ENCODE measurements at places on chromosomes 3 and 15. TPM values are rescaled to one million over a fixed set of nuclear protein-coding genes. Genes with fewer than 3 reads are reported as not detected.

GP9 gene
- total RNA-seq = not detected

SCN11A gene
- total RNA-seq = 0.32 TPM

CX3CR1 gene
- total RNA-seq = not detected

UBE3A gene
- total RNA-seq = 74.4 TPM

PPCDC gene
- total RNA-seq = 5.2 TPM

PLA2G4E gene
- not detected for total RNA-seq

EPM2AIP1 gene
- 7.5 TPM for total RNA-seq

ISLR gene
- 23.9 TPM for total RNA-seq

BFSP2 gene
- total RNA-seq = not detected

DNA sequence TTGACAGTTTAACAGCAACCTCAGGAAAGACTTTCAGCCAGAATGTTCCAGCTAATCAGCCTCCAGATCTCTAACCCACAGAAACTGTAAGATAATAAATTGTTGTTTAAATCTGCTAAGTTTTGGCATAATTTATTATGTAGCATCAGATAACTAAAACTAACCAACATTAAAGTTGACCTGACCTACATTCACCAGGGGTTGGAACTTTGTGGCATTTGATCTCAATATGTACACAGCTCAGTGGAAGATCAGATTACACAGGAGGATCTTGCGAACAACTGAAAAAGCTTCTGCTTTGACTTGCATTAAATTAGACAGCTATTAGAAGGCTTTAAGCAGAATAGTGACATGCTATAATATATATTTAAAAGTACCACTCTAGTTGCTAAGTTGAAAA, 91.4 kb upstream of the POU1F1 start:
- no peak for DNase-seq

DNA sequence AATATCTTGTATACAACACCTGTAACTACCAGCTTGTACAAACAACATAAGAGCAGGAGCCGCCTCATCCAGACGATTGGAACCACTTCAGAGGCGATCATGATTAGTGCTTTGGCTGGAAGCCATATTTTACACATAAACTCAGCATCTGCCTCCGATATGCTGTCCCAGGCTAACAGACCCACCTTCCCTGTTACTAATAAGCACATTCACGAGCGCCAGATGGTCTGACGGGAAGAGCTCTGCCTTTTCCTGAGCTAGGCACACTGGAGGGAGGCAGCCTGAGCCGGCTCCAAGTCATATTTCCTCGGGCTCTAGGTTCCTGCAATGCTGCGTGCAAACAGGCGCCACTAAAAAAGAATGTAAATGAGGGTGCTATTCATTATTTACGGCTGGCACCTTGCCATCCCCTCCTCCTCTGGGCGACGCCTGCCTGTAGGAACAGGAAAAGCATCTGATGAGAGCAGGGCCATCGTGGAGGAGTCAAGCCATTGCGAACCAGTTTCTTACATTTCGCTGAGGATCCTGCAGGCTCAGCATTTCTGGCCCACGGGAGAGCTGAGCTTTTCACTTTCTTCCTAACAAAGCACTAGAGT, 98.2 kb downstream of the ANXA2 start:
- DNase-seq = peak; percentile 53

DNA sequence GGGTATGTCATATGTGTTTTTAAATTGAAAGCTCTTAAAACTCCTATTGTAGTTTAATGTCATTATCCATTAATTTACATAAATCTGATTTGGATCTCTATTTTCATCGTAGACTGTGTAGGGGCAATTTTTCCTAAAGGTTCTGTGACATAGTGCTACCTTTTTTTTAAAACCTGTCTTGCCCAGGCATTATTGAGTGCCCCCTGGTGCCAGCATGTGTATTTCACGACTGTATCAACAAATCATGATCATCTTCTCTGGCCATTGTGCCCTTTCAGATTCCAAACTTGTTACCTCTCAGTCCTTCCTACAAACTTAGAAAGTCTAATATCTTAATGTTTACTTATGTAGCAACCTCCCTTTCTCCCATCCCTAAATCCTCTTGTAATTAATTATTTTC, 97.2 kb upstream of the FLNB start:
- DNase-seq = no peak

DNA sequence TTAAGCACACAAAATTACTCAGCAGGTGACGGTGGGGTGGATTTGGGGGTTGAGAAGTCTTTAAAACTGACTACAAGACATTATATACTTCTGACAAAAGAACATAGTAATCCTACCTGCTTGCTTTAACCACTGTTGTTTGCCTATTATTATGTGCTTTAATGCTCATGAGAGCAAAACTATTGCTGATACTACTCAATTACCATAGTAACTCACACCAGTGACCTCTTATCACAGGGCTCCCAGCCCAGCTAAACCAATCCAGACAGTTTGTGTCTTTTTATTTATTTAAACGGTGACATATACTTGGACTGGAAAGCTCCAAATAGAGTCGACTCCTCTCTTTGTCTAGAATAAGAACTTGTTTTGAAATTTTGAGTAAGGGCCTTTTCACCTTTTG, 42.8 kb upstream of the FEZF2 start:
- DNase-seq = no peak

- DNase-seq = no peak
Measured at GRCh38 chr3:132593241-132593946, 3.7 kb upstream of the ACKR4 start.

- DNase-seq = no peak
Measured at GRCh38 chr15:45148076-45149059, 18.6 kb downstream of the DUOX1 start.

DNA sequence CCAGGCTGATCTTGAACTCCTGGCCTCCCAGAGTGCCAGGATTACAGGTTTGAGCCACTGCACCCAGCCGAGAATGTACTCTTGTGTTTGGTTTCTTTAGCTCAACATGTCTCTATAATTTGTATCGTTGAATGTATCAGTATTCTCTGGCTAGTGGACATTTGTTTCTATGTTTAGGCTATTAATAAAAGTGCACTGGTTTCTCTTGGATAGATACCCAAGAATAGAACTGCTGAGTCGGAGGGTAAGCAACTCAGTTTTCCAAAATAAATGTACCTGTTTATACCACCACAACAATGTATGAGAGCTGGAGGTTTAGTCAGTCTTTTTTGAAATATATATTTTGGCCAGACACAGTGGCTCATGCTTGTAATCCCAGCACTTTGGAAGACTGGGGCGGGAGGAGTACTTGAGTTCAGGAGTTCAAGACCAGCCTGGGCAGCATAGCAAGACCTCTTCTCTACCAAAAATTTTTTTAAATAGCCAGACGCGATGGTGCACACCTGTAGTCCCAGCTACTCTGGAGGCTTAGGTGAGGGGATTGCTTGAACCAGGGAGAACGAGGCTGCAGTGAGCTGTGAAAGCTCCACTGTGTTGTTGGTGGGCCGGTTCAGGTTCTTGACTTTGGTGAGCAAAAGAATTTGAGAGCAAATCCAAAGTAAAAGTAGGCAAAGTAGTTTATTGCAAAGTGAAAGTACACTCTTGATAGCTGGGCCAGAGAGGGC, 7.7 kb upstream of the IVD start:
- DNase-seq = no peak

DNA sequence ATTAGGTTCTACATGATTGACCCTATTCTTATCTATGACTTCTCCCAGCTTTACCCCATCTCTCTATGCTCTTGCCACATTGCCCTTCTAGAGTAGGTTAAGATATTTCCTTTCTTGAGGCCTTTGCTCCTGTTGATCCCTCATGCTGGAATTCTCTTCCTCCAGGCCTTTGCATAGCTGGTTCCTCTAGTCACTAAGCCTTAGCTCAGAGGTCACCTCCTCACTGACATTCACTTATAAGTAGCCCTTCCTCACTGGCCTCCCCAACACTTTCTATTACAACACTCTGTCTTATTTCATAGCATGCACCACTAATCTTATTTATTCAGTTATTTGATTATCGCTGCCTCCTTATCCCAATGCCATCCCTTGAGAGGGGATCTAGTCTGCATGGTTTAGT, 228.4 kb upstream of the COL8A1 start:
- DNase-seq = no peak

- no peak for DNase-seq
Measured at GRCh38 chr3:22609139-22609538, 594.0 kb upstream of the UBE2E2 start.

DNA sequence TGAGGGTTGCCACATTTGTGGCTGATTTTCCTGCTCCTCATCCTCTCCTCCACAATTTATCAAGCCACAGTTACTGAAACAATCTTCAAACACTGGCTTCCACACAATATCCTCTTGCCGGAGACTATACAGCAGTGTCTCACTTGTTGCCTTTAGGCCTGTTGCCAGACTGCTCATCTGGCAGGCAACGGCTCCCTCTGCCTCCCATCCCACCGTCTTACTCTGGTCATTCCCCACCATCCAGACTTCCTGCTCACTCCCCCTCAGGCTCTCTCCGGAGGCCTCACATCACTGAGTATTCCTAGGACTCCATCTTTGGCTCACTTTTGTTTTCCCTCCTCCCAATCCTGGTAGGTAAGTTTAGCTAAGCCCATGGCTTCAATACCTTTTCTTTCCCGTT, 301.9 kb downstream of the IL20RB start:
- DNase-seq = no peak

DNA sequence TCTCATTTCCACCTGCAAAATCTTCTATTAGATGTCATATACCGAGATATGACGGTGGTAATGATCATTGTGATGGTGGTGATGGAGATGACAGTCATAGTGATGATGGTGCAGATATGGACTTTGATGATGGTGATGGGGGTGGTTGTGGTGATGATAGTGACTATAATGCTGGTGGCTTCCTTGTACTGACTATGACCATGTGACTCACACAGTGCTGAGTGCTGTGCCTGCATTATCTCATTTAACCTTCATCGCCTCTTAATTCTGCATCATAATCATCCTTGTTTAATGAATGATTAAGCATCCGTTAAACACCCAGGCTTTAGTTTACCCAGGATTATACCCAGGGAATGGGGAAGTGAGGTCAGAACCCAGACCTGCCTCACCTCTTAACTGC, 331.7 kb downstream of the FEZF2 start:
- no peak for DNase-seq

DNA sequence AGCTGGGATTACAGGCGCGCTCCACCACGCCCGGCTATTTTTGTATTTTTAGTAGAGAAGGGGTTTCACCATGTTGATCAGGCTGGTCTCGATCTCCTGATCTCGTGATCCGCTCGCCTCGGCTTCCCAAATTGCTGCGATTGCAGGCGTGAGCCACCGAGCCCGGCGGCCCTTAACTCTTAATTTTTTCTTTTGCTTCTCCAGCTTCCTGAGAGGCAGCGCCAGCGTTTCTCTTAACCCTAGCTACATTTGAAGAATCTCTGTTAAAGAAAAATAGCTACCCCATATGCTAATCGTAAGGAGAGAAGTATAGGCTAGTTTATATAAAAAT, 465 bp upstream of the GK5 start:
- no peak for DNase-seq

- no peak for DNase-seq
Measured at GRCh38 chr3:62049033-62049432, 324.3 kb downstream of the FEZF2 start.

DNA sequence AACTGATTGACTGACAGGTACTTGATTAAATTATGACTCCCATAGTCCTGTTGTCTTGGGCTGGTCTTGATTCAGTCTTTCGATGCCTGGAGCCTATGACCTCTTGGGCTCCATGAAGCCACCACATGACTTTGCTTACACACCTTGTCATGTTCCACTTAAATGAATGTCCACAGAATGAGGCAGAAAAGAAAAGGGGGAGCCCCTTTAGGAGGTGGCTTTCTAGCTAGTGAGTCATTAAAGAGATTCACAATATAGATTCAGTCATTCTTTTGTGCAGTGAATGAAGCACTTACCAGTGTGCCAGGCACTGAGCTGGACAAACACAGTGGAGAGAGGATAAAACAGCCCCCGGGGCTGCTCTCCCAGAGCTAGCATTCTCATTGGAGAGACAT, 17.1 kb downstream of the VIPR1 start:
- no peak for DNase-seq

- no peak for DNase-seq
Measured at GRCh38 chr3:193240436-193240849, 579 bp upstream of the PLAAT1 start.

DNA sequence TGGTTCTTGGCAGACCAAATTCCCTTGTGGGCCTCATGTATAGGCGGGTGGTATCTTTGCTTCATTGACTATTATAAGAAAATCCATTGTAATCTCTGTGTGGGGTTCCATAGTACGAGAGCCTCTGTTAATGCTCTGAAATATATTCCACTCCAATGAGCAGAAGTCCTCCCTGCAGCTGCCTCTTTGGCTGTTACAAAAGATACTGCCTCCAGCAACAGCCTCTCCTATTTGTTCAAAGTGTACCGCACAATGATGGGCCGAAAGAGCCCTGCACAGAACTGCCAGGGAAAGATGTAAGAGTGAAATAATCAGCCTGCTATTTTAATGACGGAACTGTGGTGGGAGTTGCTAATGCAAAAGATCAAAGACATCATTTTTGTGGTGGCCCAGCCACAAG, 48.9 kb downstream of the GRK7 start:
- DNase-seq = no peak

DNA sequence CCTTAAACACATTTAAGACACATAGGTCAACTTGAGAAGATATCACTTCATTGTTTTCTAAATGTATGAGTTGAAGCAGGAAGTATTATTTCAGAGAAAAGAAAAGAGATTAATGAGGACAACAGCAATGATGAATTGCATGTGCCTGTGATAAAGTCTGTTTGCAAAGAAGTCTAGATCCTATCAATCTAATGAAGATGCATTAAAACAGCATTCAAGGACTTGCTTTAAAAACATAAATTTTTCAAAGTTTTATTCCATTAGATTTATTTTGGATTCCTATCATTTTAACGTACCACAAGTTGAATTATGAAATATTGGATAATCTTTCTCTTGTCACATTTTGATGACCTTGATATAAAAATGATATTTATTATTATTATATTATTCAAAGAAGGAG, 642.5 kb upstream of the CCDC54 start:
- no peak for DNase-seq

- DNase-seq = no peak
Measured at GRCh38 chr3:39806820-39807219, 2.6 kb upstream of the MYRIP start.

- DNase-seq = no peak
Measured at GRCh38 chr3:173411375-173411973, 13.9 kb downstream of the NLGN1 start.

DNA sequence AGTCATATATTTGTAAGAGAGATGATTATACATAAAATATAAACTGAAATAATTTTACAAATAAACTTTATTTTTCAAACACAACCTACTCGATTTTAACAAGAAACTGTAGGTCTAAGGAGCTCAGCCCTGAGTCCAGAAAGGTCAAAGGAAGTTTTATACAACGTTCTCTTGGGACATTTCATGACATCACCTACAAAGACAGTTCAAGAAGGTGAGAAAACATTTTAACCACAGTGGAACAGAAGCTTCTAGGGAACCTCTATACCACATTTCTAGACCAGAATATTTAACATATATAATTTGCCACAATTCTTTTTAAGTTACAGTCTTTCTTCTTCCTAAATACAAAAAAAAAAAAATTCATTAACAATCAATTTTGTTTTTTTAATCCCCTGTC, 40.1 kb downstream of the CBLB start:
- DNase-seq = no peak
